ENCODE measurements at places on chromosomes 5 and 9. TPM values are rescaled to one million over a fixed set of nuclear protein-coding genes. Genes with fewer than 3 reads are reported as not detected.

DNA sequence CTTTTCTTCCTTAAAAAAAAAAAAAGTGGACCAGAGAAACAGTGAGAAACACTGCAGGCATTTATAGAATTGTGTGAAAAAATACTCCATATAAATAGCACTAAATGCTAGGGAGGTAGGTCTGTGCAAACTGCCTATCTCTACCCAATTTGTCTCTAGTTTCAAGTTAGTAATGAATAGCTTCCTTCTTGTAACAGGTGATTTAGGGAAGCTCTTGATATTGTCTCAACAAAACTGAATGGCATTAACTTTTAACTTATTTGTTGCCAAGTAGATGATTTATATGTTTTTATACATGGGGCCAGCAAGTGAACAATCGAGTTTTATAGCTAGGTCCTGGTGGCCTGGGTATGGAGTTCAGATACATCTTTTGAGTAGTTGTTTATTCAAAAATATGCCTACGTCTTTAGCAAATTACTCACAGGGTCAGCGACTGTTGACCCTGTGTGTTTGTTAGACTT lies 283.6 kb downstream of the NR3C1 start:
- DNase-seq, result no peak

- DNase-seq, result no peak
These were observed 21.5 kb downstream of the TNFSF8 start for GRCh38 chr9:114908805-114909448.

The GZMA gene
- total RNA-seq, result not detected

DNA sequence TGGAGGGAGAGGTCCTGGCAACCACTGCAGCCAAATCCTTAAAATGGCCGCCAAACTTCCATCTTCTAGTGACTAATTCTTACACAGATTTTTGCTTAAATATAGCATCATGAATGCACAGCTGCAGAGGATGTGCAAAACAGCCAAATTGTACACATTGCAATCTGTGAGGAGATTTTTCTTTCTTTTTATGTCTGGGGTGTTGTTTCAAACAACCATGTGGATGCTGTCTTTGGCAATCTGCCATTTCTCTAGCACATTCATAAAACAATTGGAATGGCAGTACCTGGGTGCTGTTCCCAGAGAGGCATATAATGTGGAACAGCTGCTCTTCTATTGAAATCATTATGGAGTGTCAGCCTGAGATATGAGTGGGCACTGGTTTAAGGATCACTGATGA lies 1082.9 kb upstream of the SEMA6A start:
- no peak for DNase-seq

DNA sequence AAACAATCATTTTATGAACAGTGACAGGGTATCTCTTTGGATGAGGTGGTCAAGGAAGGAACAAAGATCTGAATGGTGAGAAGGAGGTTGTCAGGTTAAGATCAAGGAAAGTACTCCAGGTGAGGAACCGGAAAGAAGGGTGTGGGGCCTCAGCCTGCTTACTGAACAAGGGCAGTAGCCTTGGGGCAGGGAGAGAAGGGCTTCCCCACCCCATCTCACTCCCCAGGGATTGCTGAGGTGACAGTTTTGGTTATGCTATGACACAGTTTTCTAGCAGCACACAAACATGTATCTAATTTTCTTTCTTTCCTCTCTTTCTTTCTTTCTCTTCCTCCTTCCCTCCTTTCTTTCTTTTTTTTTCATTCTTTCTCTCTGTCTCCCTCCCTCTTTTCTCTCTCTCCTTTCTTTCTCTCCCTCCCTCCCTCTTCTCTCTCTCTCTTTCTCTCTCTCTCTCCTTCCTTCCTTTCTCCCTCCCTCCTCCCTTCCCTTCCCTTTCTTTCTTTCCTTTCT lies 4.1 kb upstream of the HDHD3 start:
- DNase-seq, result no peak

- DNase-seq, result peak; percentile 27
These were observed 4.1 kb upstream of the CAVIN4 start for GRCh38 chr9:100573655-100574260.

The CNTNAP3B gene
- 53.5 TPM for total RNA-seq

The TMEM252 gene
- not detected for total RNA-seq

- no peak for DNase-seq
These were observed 524 bp downstream of the FUBP3 start for GRCh38 chr9:130579738-130580463.
